ENCODE measurements at places on chromosomes 11 and 22. TPM values are rescaled to one million over a fixed set of nuclear protein-coding genes. Genes with fewer than 3 reads are reported as not detected.

DNA sequence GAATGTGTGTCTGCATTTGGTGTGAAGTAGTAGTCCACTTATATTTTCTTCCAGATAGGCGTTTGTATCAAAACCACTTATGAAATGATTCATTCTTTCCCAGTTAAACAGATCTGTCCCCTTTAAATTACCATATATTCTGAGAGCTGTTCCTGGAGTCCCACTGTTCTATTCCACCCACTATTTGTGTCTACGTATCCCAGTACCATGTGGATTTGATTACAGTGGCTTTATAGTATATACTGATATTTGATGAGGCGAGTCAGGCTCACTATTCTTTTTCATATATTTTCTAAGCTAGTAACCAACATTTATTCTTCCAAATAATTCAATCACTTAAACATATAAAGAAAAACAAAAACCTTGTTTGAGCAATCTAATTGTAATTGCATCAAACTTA, 81.9 kb upstream of the RASSF10 start:
- no peak for DNase-seq

DNA sequence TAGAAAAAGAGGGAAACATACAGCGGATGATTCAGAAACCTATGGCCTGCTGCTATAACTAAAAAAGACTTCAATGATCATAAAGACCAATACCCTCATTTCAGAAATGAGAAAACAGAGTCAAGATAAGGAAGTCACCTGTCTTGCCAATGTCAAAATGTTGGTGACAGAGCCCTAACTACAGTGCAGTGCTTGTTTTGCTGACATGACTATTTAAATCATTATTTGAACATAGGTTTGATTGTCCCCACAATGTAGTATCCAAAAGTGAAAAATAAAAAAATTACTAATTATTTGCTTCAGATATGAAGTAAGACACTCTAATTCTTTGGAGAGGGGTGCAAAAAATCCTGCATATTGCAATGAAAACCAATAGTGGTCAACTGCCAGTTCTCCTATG, 115.7 kb downstream of the SOX6 start:
- no peak for DNase-seq

GRCh38 chr22:35739076-35739930, 21.6 kb downstream of the APOL5 start:
- no peak for DNase-seq

DNA sequence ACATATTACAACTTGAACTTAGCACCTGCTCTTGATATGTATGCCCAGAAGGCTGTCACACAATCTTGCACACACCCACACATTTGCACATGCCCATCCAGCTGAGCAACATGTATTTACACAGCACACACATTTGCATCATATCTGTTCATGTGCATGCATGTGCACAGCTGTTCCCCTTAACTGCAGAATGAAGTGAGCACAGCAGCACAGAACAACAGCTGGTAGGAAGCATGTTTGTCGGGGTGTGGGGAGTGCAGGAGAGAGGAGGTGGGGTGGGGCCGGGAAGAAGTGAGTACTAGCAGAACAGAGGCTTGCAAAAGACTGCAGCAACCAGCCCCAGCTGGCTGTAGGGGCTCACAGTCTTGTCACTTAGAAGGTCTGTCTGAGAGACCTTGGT, 296.5 kb downstream of the KIRREL3 start:
- DNase-seq: no peak

Gene SMIM38
- 2.2 TPM for total RNA-seq

Measured in sciatic nerve (tissue), 2 donors.